Activated CD8-positive, alpha-beta memory T cell treated with anti-CD3 and anti-CD28 coated beads for 24 hours (primary cell): ENCODE measurements at places on chromosomes 3 and 15.
A peak's percentile ranks its signal among the peaks of the same experiment; 100 is the strongest.

DNA sequence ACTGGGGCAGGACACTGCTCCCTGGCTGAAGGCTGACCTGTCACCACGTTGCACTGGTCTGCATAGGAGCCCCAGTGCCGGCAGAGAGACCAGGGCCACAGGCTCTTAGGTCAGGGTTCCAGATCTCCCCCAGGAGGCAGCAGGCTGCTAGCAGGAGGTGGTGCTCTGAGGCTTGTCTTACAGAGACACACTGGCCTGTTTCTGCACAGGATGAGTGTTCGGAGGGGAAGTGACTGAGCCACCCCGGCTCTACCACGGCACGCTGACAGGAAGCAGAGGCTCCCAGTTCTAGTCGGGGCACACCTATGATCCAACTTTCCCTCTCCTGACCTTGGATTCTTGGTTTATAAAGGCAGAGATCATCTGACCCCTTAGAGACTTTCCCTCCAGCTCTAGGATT is 8.6 kb downstream of the FBXL22 start:
- DNase-seq, result peak; percentile 77

GRCh38 chr3:154884952-154885351 is 195.2 kb upstream of the MME start:
- no peak for DNase-seq

- no peak for DNase-seq
Measured at GRCh38 chr3:24315971-24316370, 178.7 kb downstream of the THRB start.

- DNase-seq, result no peak
Measured at GRCh38 chr15:79689030-79689429, 207.8 kb downstream of the MTHFS start.

- no peak for DNase-seq
Measured at GRCh38 chr3:149647812-149648211, 10.0 kb downstream of the WWTR1 start.
